Endothelial cell of umbilical vein (primary cell): ENCODE measurements at places on chromosomes 2 and 18. TPM values are rescaled to one million over a fixed set of nuclear protein-coding genes. Genes with fewer than 3 reads are reported as not detected.

DNA sequence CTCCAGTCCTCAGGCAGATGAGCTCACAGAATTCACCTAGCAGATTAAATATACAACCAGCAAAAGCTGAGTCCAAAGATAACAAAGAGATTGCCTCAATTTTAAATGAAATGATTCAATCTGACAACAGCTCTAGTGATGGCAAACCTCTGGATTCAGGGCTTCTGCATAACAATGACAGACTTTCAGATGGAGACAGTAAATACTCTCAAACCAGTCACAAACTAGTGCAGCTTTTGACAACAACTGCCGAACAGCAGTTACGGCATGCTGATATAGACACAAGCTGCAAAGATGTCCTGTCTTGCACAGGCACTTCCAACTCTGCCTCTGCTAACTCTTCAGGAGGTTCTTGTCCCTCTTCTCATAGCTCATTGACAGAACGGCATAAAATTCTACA is 86.0 kb downstream of the PTRHD1 start:
- no peak for DNase-seq

- DNase-seq, result no peak
These were observed 36.6 kb upstream of the IKZF2 start for GRCh38 chr2:213187833-213188532.

- no peak for DNase-seq
These were observed 263.5 kb upstream of the HDAC4 start for GRCh38 chr2:239664216-239664810.

GPR17 gene
- 0.10 and 0.11 TPM in 2 replicates for polyA plus RNA-seq

SRD5A2 gene
- polyA plus RNA-seq, result not detected in 2 replicates

DNA sequence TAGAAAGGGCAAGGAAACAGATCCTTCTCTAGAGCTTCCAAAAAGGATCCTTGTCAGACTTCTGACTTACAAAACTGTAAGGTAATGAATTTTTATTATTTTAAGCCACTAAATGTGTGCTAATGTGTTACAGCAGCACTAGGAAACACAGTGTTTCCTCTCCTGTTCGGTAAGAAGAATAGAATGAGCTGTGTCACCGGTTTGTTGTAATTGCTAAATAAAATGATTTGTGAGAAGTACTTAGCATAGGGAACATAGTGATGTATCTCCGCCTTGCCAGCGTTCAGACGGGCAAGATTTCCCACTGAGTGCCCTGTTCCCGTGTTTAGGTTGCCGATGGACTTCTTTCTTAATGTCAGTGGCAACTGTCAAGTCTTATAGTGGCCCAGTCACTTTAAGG is 57.6 kb downstream of the SPATS2L start:
- DNase-seq, result peak; percentile 26

- peak; percentile 96 for DNase-seq
These were observed 17.6 kb downstream of the PRKCE start for GRCh38 chr2:45669032-45669486.

DNA sequence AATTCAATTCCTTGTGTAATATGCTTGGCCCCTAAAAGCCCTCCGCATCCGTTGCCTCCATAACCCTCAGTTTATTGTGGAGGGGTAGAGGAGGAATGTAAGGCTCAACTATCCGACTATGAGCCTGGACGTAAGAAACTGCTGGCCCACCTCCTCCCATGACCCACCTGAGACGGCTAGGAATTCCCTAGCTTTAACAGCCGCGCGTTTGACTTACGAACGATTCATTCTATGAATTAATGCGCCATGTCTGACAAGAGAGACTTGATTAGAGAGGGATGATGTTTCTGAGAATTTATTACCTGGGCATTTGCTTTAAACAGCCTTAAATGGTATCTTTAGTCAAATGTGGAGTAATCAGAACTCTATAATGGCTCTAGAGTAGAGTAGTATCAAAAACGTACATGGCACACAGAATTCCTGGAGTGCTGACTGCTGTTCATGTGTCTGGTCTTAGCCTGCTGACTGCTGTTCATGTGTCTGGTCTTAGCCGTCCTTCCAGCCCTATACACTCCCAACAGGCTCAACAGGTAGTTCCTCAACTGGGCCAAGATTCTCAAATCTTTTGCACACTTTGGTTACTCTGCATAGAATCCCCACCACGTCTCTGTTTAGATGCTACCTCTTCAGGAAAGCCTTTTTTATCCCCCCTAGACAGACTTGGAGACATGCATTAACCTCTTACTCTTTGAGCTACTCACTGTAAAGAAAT is 899 bp upstream of the GFPT1 start:
- DNase-seq, result peak; percentile 9

LINC00305 gene
- polyA plus RNA-seq, result not detected in 2 replicates

LGALSL gene
- 2.1 and 2.6 TPM in 2 replicates for polyA plus RNA-seq

DNA sequence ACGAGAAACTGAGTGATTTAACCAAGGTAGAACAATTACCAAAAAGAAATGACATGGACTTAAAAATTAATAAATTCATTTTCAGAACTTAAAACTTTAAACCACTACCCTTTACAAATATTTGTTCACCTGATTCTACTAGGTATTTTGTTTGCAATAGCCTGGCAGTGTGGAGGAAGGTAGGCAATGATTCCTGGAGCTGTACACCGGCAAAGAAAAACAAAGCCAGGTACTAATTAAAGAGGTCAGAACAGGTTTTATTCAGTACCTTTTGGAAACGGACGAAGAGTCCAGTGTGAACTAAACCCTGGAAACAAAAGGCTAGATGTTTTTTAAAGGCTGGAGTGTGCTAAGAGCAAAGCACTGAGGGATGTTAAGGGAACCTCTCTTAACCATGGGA is 561.3 kb upstream of the FSHR start:
- DNase-seq, result no peak

DNA sequence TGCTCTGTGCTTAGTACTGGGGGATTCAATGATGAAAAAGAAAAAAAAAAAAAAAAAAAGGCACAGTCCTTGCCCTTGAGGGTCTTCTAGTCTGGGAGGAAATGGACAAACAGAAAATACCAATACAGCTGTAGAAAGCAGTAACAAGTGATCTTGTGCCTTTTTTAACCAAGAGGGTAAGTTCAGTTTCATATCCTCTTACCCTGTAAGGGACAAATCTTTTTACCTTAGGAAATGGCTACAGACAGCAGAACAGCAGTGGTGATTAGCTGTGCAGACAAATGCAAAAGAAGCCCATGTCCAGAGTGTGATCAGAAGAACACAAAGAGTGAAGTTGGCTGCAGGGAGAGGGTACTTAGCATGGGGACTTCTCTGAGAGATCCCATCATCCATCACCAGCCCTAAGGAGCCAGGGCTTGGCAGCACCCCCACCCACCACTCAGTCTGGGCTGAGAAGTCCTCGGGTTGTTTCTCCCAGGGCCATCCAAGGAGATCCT is 102.9 kb downstream of the ALPK2 start:
- DNase-seq, result no peak

DNA sequence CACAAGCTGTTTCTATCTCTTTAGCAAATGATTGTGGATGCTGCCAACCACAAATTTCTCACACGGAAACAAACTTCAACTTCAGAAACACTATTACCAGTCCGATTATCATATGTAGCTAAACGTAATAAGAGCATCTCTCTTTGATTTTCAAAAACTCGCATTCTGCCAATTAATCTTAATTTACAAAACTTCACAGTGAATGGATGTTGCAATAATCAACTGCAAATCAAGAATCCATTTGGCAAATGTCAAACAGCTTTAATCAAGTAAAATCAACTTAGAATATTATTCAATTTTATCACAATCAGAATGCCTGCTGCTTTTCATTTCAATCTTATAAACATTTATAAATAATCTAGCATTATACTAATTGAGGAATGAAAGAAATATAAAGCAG is 54.2 kb downstream of the DTNB start:
- DNase-seq, result no peak

DNA sequence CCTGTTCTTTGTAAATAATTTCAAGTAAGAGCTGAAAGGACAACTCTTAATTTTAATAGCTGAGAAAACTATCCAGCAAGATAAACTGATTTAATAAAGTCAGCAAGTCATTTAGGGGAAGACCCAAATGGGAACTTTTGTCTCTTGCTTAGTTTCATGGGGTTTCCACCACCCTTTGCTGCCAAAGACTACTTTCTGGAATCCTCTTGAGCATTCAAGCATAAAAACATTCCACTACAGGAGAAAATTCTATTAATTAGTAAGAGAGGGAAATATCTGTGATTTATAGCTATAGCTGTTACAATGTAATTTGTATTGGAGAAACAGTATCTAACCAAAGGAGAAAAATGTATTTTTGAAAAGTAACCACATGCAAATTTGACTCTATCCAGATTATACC is 20.6 kb downstream of the EFEMP1 start:
- DNase-seq, result no peak

CYS1 gene
- 0.03 TPM in 1 of 2 replicates, not detected in the other for polyA plus RNA-seq

GRCh38 chr2:25489631-25490030 is 147.9 kb upstream of the DNMT3A start:
- DNase-seq, result no peak

- DNase-seq, result no peak
These were observed 12.8 kb downstream of the SPEG start for GRCh38 chr2:219447242-219448098.
